ENCODE measurements at places on chromosomes 13 and 19. TPM values are rescaled to one million over a fixed set of nuclear protein-coding genes. Genes with fewer than 3 reads are reported as not detected.

KIR2DL1 gene
- total RNA-seq: not detected

ATP8A2 gene
- 0.22 TPM for total RNA-seq

CABP5 gene
- total RNA-seq: not detected

STARD13 gene
- total RNA-seq: 29.1 TPM

CRB3 gene
- not detected for total RNA-seq

CCDC8 gene
- 37.2 TPM for total RNA-seq
